Gastroesophageal sphincter (tissue), 4 donors: ENCODE measurements at places on chromosomes 5 and 9.

DNA sequence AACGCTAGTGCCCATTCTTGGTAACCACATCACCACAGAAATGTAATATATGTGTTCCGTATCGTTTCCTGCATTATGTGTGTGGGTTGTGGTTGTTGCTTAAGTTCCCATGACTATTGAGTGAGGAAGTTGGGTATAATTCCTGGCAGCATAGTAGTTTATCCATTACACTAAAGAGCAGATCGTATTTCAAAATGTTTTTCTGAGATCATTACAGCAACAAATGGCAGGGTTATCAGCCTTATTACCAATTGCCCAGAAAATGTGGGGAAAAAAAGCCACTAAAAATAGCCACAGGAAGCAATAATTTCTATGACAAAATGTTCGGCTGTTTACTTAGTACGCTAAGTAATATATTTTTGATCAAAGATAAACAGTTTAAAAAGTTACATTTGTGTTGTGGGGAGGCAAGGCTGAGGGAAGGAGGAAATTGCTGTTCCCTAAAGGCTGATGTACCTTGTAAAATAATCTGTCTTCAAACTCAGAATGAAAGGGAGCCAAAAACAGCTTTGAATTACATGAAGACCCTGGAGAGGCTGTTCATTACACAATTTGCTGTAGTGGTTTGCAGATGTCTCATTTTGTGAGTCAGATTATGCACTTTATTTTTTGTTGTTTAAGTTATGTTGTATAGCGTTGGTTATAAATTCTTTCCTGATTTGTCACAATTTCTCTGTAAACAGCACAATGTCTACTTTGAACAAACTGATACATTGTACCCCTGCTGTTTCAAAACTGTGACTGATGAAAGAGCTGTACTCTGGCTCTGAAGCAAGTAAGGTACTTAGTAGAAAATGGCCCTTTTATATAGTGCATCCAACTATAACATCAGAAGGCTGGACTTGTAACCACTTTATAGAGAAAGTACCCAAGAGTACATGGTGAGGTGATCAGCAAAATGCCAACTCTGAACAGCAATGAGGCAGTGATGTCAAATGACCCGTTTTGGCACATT, 1028.5 kb downstream of the NR2F1-AS1 start:
- peak; percentile 50 for ATAC-seq

GRCh38 chr5:110256298-110256697, 470.2 kb downstream of the TMEM232 start:
- ATAC-seq = no peak

DNA sequence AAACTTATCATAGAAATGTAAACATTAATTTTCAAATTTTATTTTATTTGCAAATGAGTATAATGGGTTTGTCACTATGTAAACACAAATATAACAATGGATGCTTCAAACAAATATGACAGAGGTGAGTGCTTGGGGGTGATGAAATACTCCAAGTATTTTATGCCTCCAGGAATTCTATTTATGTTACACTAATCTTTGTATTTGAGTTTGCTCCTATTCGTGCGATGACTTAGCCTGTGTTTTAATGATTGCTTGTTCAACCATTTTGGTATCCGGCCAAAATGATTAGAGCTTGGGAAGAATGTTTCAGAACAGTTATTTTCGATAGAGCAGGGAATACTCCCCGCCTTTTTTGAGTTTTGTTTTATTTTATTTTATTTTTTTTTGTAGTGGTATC, 5.0 kb downstream of the DMRT2 start:
- no peak for ATAC-seq

DNA sequence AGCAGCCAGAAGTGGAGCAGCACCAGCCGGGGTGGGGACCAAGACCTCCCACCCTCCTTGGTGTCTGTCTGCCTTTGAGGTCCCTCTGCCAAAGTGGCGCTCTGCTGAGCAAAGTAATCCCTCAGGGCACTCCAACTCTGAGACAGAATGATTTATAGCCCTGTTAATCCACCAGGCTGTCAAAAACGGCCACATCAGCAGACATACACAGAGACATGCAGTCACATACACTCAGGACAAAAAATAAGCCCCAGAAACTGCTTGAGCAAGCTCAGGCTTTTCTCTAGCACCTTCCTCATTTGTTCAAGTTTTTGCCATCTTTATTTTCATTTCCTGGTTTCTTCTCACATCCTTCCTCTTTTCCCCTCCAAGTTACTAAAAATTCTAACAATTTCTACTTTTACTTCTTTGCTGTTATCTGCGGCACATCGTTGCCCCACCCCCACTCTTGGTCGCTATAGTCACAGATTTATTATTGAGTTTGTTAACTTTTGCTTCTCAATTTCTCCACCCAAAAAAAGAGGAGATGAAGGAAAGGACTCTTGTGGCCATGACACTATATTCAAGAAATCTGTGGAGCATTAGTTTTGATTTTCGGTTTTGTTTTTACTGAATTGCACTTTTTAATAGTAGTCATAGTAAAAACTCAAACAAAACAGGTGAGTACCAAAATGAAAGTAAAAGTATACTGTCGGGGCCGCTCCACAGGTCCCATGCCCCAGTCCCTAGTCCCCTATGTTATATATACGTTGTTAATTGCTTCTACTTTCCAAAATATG, 17.4 kb upstream of the ADRB2 start:
- ATAC-seq = peak; percentile 27

DNA sequence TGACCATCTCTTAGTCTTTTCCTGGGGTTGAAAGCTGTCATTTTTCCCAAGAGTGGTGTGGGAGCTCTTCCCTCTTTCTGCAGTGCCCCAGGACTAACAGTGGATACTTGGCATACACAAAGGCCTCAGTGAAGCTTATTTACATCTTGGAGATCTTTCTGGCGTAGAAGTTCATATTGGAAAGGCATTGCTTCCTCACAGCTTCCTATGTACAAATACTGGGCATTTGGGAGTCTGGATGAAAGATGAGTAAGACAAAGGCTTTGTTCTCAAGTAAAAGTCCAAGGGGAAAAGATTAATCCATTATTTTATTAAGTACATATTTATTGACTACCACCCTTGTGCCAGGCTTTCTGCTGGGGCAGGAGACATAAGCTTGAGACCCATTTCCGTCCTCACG, 22.0 kb downstream of the MAP3K1 start:
- no peak for ATAC-seq

DNA sequence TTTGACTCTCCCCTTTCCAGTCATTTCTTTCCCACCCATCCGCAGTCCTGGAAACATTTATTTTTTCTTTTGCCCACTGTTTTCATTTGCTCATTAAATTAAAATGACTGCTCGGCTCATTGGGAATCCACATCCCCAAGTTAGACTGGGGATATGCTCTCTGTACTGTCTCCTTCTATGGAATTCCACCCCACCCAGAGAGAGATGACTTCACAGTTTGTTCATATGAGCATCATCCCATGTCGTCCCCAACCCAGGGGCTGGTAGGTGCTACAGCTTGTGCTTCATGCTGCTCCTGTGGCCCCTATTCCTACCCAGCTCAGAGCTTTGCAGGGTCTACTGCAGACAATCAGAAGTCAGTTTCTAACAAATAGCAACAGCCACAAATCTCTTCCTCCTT, 16.5 kb upstream of the RARS1 start:
- no peak for ATAC-seq

DNA sequence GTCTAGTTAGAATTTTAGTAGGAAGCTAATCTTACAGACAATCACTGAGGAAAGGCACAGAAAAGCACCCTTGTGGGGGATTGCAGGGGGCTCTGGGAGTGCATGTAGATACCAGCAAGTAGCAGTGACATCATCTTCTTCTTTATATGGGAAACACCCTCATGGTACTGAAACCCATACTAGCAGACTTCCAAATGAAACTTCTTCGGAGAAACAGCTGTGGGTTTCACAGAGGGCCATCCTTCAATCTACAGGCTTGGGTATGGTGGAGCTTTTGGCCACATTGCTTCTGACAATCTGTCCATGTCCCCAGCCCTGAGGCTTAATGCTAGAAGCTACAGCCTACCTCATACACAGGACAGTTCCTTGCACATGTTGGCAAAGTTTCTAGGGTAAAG, 165.2 kb upstream of the NFIB start:
- no peak for ATAC-seq

GRCh38 chr9:116377179-116377798, 223.7 kb downstream of the PAPPA start:
- no peak for ATAC-seq

DNA sequence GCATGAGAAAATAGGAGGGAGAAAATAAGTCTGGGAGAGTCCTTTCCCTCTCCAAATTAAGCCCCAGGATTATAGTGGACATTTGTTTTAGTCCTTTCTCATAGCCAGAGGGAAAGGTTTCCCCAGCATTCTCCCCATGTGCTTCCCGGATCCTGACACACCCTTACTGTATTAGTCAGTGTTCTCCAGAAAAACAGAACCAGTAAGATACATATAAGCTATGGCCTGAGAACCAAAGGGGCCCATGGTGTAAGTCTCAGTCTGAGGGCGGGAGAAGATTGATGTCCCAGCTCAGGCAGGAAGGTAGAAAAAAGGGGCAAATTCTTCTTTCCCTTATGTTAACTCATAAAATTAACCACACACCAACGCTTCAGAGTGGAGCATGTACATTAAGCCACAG, 25.6 kb upstream of the SPATA31D4 start:
- ATAC-seq = no peak

- no peak for ATAC-seq
These were observed 1145.4 kb upstream of the NUDT12 start for GRCh38 chr5:104708027-104708426.

DNA sequence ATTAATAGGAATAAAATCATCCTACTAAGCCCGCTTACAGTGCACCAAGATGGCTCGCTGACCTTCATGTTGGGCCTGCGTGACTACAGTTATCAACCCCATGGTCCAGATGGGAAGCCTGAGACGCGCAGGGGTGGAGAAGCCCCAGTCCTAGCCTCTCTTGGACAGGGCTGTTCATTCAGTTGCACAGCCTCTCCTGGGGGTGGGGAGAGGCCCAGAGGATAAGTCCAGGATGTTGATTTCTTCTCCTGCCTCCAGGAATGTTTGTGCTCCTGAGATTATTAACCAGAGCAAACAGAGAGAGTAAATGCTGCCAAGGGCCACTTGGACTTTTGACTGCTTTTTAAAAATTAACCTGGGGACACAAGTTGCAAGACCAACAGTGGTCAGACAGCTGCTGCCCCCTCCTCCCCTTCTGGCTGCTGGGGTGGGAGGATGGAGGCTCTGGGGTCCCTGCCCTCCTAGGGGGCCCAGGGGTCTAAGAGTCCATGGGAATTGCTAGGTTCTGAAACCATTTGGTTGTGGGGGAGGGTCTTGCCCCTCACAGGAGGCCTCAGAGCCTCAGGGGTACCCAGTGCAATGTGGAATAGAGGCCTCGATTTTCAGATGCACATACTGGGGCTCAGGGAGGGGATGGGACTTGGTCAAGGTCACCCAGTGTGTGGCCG, 2.8 kb upstream of the AMBP start:
- ATAC-seq = no peak

DNA sequence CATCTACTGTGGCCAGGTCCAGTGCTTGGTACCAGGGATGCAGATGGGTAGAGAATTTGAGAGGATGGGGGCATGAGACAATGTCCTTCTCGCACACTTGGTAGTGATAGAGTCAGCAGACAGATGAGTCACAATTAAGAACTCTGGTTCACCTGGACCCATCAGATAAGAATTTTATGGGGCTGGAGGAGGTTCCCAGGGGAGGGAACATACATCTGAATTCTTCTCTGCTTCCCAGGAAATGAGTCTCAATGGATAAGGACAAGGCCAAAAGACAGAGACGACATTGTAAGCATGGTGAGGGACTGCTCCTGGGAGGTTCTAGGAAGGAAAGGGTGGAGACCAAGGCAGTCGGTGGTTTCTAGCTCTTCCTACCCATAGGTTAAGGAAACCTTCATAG, 5.3 kb downstream of the SLC4A9 start:
- ATAC-seq = no peak

- no peak for ATAC-seq
These were observed 115.4 kb downstream of the ST8SIA4 start for GRCh38 chr5:100787648-100788047.

- ATAC-seq = no peak
These were observed 1.1 kb downstream of the GCNT4 start for GRCh38 chr5:75051217-75051751.

DNA sequence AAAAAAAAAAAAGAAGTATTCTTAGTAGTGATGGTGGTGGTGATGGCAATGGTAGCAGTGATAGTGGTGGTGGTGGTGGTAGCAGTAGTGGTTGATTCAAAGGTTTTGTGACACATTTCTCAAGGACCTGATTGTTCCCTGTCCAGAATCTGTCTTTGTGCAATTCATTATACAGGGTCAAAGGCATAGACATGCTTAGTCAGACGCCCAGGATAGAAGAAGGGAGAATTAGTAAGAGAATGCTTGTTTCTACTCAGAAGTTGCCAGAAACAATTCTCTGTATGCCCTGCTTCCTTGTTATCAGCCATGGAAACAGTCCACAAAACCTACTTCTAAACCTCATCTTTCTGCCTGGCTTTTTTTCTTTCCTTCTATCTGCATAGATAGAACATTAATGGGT, 89.4 kb downstream of the SLC44A1 start:
- ATAC-seq = no peak

DNA sequence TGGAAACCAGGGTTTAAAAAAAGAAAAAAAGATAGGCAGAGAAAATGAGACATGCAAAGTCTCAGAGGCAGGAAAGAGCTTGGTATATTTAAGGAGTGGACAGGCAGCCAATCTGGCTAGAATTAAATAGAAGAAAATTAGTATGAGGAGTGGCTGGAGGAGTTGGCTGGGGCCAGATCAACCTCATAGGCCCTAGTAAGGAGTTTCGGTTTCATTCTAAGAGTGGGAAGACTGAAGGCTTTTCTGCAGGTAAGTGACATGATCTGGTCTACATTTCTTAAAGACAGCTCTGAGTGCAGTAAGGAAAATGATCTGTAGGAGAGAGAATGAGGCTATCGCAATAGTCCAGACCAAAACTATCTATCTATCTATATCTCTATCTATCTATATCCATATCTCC, 27.5 kb downstream of the ADRB2 start:
- ATAC-seq = no peak

DNA sequence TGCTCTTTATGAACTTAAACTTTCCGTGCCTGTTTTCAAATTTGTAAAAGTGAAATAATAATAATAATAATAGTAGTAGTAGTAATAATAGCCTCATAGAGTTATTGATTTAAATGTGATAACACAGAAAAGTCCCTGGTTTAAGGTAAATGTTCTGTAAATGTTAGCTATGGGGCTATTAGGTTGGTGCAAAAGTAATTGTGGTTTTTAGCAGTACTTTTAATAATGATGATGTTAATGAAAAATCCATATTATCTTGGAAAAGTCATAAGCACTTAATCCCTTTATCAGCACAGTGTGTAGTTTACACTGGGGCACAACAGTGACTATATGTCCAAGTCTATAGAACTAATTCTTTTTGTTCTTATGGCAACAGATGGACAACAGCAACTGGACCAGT, at the start of gene OR1Q1:
Gene OR1Q1, plus strand, starts transcription at position 377 of the 400 bp plus-strand sequence. Its CDS starts 0 bp downstream, at position 377.
- no peak for ATAC-seq

GRCh38 chr9:88198341-88198807, 60.1 kb upstream of the SPATA31C2 start:
- ATAC-seq = peak; percentile 63

DNA sequence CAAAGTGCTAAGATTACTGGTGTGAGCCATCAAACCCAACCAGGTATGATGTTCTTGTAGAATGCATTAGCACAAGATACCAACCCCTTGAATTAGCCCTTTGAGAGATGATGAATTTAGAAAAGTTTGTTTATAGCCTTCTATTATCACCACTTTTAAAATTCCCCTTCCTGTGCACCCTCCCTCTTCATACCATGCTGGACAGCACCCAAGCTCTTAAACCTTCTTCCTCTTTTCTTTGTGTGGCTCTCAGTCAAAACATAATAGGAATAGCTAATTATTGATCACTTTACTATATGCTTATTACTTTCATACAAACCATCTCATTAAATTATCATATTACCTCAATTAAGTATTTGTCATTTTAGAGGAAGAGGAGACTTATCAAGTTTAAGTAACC, 87.6 kb upstream of the TMED7 start:
- ATAC-seq = no peak
